ENCODE measurements at places on chromosomes 4 and X. TPM values are rescaled to one million over a fixed set of nuclear protein-coding genes. Genes with fewer than 3 reads are reported as not detected.

Gene GIMD1
- polyA plus RNA-seq, result not detected

Gene SMIM43
- polyA plus RNA-seq, result 0.21 TPM

Gene HTRA3
- 1.3 TPM for polyA plus RNA-seq

Gene TMSB15B
- polyA plus RNA-seq, result 35.3 TPM

Gene TMEM156
- polyA plus RNA-seq, result not detected

GRCh38 chr4:123597586-123597985 lies 201.0 kb downstream of the SPRY1 start:
- no peak for DNase-seq

GRCh38 chr4:40301603-40302002 lies 33.5 kb upstream of the CHRNA9 start:
- DNase-seq, result no peak

DNA sequence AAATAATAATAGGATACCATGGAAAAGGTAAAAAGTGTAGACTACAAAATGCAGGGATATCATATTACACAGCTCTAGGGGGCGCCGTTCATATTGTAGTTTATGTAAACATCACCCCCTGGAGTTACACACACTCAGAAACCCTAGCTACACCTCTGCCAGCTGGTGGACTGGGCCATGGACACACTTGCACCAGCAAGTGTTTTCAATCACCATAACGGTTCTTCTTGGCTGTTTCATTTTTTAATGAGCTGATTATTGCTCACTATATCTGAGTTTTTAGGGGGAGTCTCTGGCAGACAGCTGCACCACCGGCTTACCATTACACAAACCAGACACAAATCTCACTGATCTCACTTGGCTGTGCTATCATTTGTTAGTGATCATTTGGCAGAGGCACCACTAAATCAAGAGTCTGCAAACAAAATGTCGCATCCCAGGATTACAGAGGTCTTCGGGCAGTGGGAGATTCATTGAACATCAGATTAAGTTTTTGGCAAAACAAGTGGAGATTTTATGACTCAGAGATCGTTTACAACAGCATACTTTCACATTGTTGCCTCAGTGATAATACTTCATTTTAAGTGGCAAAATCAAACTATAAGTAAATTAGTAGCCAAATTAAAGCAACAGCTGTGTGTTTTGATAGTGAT lies 185.7 kb downstream of the UNC5C start:
- peak; percentile 79 for DNase-seq

DNA sequence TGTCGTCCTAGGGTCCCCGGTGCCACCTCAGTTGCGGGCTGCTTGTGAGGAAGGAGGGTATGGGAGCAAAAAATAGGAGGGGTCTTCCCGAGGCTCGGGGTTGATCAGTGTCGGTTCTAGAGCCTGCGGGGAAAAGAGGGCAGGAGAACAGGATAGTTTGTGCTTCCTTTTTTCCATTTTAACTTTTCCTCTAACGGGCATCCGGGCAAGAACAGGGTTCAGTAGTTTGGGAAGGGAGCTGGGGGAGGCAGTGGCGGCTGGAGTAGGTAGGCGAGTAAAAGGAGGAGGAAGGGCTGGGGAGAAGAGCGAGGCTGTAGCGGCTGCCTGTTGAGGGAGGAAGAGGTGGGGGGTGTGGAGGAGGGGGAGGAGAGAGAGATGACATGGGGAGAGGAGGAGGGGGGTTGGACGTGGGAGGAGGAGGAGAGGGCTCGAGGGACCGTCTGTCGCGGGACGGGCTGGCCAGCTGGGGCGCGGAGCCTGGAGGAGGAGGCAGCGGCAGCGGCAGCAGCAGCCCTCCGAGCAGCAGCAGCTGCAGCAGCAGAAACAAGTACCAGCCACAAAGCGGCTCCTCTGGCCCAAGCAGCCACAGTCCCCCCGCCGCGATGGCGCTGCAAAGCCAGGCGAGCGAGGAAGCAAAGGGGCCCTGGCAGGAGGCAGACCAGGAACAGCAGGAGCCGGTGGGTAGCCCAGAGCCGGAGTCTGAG lies at the start of gene SLC16A2:
Gene SLC16A2 (plus strand): TSS at position 458 of the 704 bp plus-strand sequence. CDS start 145 bp downstream, at position 603.
- DNase-seq, result peak; percentile 60

- DNase-seq, result peak; percentile 24
Observed at GRCh38 chrX:8323356-8323755, 141.3 kb upstream of the VCX3B start.

DNA sequence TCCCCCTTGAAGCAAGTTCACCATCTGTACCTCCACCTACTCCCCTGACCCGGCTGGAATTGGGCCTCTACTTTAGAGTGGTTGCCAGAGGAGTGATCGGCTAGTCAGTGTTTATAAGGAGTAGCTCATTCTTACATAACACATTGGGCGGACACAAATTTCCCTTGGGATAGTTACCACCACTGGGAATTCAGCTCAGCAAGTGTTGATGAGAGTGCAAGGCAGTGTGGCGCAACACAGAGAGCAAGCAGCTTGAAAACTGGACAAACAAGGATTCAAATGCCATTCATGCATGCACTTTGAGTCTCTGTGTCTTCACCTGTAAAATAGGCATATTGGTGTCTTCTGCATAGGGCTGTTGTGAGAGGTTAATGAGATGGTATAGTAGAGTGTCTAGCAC lies 92.7 kb downstream of the STK32B start:
- DNase-seq, result no peak

GRCh38 chr4:77031544-77031943 lies 44.2 kb downstream of the CCNI start:
- no peak for DNase-seq

GRCh38 chr4:103478734-103479133 lies 241.1 kb downstream of the TACR3 start:
- no peak for DNase-seq

GRCh38 chr4:173245952-173246351 lies 77.3 kb downstream of the GALNT7 start:
- DNase-seq, result no peak

All from GM23338 (cell line).